ENCODE measurements at places on chromosomes 11 and 22. TPM values are rescaled to one million over a fixed set of nuclear protein-coding genes. Genes with fewer than 3 reads are reported as not detected.

- no peak overlapping the region for H3K4me3 ChIP-seq
- no peaks in the 10 kb centered on the region for H3K36me3 ChIP-seq
- H3K27ac ChIP-seq = no peak overlapping the region
- no peak for DNase-seq
- no peaks in the 10 kb centered on the region for H3K27me3 ChIP-seq
- peaks cover 38% of the 10 kb centered on the region for H3K4me1 ChIP-seq
Measured at GRCh38 chr11:64343767-64344559, 4.0 kb downstream of the CCDC88B start.

- no peaks in the 10 kb centered on the region for H3K27me3 ChIP-seq
- DNase-seq = no peak
- H3K27ac ChIP-seq = no peak overlapping the region
- H3K4me3 ChIP-seq = no peak overlapping the region
Measured at GRCh38 chr22:31846161-31847115, 92.6 kb downstream of the DEPDC5 start.

DNA sequence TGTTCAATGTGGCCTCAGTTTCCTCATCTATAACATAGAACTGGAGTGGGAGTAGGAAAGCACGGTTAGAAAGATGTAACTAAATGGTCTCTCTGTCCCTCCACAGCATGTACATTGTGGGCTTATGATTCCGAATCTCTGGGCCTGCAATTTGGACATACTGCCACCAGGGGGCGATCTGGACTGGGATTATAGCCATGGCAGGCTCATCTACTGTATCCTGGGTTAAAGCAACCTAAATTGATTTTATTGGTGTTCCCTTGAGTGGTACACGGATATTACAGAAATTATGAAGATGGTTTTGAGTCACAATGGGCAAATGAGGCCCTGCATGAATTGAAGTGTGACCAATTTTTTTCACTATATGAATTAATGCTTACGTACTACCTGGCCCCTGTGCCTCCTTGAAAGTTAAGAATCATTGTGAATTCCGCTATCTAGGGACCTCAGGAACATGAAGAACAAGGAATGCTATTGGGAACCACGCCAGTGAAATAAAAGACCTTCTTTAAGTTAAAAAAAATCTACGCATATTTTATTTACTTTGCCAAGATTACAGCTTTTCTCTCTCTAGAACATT, 32.9 kb downstream of the TST start:
- no peaks in the 10 kb centered on the region for H3K4me1 ChIP-seq
- no peaks in the 10 kb centered on the region for H3K27me3 ChIP-seq
- no peaks in the 10 kb centered on the region for H3K36me3 ChIP-seq
- no peak overlapping the region for H3K4me3 ChIP-seq
- no peak overlapping the region for H3K27ac ChIP-seq

DNA sequence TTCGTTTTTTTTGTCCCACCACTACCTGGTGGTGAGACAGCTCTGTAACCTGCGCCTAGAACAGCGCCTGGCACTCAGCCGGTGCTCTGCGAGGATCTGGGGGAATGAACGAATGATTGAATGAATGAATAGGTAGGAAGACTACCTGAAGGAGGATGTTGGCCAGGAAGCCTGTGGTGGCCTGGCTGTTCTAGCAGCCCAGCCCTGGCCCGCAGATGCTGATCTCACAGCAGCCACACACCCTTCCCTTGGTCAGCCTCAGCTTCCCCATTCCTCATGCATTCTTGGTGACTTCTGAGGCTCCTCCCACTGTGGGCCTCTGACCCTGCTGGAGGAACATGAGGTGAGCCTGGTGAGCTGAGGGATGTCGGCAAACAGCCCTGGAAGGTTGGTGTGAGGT, 3.7 kb downstream of the TRPM5 start:
- no peaks in the 10 kb centered on the region for H3K36me3 ChIP-seq
- H3K4me1 ChIP-seq = peaks cover 18% of the 10 kb centered on the region
- H3K27me3 ChIP-seq = no peaks in the 10 kb centered on the region

GRCh38 chr11:18987454-18988231, 48.4 kb upstream of the MRGPRX1 start:
- DNase-seq = no peak
- H3K27me3 ChIP-seq = no peaks in the 10 kb centered on the region
- no peak overlapping the region for H3K4me3 ChIP-seq
- H3K36me3 ChIP-seq = no peaks in the 10 kb centered on the region
- H3K4me1 ChIP-seq = peaks cover 4% of the 10 kb centered on the region
- peak overlapping the region; percentile 37 for H3K27ac ChIP-seq

GRCh38 chr11:64173616-64174355, 7.9 kb upstream of the MACROD1 start:
- H3K27me3 ChIP-seq = no peaks in the 10 kb centered on the region
- no peak overlapping the region for H3K4me3 ChIP-seq
- no peak for DNase-seq
- H3K4me1 ChIP-seq = no peaks in the 10 kb centered on the region
- H3K36me3 ChIP-seq = no peaks in the 10 kb centered on the region

GRCh38 chr11:3123305-3123704, 41.8 kb downstream of the OSBPL5 start:
- DNase-seq = no peak
- H3K27me3 ChIP-seq = no peaks in the 10 kb centered on the region
- H3K4me1 ChIP-seq = peaks cover 26% of the 10 kb centered on the region

DNA sequence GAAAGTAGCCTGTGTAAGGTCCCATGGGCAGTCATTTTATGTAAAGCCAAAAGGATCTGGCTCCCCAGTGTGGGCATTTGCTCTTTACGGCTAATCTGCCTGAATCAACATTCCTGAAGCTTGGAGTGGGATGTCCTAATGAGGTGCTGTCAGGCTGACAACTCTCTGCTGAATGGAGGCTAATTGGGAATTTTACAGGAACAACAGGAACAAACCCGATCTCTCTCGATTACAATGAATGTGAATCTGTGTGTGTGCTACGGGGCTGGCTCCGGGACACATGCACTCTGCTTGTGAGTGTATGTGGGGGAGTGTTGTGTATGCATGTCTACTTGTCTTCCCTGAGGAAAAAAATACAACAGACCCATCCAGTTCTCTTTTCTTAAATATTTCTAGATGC, 415.2 kb downstream of the TENM4 start:
- H3K27ac ChIP-seq = no peak overlapping the region
- H3K4me3 ChIP-seq = no peak overlapping the region
- no peak for DNase-seq
- H3K36me3 ChIP-seq = no peaks in the 10 kb centered on the region

DNA sequence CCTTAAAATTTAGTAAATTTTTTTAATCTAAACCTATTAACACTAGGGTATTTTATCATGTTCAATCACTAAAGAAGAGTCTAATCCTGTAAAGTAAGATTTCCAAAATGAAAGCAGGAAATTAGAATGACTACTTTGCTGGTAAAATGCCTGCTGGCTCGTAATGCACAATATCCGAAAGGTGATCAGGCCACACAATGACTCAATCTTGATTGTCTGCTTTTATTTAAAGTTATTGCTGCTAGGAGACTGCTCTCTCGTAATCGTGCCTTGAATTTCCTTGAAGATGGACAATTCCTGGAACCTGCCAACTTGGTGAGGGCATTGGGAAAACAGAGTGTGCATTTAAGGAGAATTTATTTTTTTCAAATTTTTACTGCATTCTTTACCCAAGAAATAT, 1786.5 kb upstream of the RAG2 start:
- no peak overlapping the region for H3K27ac ChIP-seq
- H3K4me1 ChIP-seq = no peaks in the 10 kb centered on the region
- no peak for DNase-seq
- H3K27me3 ChIP-seq = no peaks in the 10 kb centered on the region
- H3K36me3 ChIP-seq = no peaks in the 10 kb centered on the region
- H3K4me3 ChIP-seq = no peak overlapping the region

- no peak overlapping the region for H3K4me3 ChIP-seq
- H3K4me1 ChIP-seq = peaks cover 9% of the 10 kb centered on the region
- no peaks in the 10 kb centered on the region for H3K36me3 ChIP-seq
- no peaks in the 10 kb centered on the region for H3K27me3 ChIP-seq
- H3K27ac ChIP-seq = no peak overlapping the region
Measured at GRCh38 chr22:22697377-22698117, 53.1 kb downstream of the GGTLC2 start.

DNA sequence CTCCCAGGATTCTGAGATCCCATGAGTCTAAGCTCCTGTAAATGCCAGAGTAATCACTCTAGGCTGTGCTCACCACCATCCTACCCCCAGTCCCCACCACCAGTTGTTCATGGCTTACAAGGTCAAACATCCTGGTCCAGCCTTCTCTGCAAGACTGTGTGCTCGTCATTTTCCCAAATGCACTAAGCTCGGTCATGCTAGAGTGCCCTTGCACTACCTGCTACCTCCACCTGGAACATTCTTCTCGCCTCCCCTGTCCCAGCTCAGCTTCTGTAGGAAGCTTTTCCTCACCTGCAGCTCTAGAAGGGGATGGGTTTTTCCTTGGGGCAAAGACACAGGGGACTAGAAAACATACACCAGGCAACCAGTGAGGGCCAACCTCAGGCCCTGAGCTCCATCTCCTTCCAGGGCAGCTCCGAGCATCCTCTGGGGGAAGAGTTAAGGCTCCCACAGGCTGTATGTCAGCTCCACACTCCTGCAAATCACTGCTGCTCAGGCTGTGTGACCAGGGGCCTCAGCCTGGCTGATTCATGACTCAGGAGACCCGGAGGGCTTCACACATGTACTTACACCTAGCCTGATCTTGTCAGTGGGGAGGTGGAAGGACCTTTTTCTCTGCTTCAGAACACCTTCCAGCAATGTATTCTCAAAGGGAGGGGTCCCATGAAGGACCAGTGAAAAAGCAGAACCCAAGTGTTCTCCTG, 37.2 kb upstream of the CSNK2A3 start:
- peaks cover 7% of the 10 kb centered on the region for H3K4me1 ChIP-seq
- no peak overlapping the region for H3K4me3 ChIP-seq
- no peak overlapping the region for H3K27ac ChIP-seq
- no peak for DNase-seq
- no peaks in the 10 kb centered on the region for H3K27me3 ChIP-seq

DNA sequence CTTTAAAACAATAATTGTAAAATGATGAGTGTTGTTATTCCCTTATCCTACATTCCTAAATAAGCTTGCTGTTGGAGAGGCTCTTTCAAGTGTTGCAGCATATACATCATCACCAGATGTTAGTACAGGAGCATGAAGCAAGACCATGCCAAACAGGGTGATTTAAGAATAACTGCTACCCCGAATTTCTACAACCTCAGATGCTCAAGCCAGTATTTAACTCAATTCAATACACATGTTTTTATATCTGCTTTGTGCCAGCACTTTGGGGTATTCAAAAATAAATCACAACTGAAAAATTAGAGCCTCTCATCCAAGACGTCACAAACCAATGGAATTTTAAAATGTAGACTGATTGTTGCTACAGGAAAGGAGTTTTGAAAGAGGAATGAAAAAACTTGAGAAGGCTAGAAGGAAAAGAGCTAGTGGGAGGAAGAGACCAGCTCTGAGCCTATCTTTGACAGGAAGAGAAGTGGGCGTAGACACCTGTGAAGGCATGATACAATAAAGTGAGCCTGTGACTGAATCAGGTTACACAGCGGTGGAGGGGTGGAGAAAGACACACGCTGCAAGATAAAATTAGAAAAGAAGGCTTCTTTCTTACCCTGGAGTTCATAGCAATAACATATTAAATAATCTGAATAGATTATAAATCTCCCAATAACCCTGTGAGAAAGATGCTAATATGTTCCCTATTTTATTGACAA, 95.8 kb downstream of the DLG2 start:
- H3K36me3 ChIP-seq = no peaks in the 10 kb centered on the region
- no peak overlapping the region for H3K4me3 ChIP-seq
- no peaks in the 10 kb centered on the region for H3K4me1 ChIP-seq
- no peak overlapping the region for H3K27ac ChIP-seq
- no peak for DNase-seq

DNA sequence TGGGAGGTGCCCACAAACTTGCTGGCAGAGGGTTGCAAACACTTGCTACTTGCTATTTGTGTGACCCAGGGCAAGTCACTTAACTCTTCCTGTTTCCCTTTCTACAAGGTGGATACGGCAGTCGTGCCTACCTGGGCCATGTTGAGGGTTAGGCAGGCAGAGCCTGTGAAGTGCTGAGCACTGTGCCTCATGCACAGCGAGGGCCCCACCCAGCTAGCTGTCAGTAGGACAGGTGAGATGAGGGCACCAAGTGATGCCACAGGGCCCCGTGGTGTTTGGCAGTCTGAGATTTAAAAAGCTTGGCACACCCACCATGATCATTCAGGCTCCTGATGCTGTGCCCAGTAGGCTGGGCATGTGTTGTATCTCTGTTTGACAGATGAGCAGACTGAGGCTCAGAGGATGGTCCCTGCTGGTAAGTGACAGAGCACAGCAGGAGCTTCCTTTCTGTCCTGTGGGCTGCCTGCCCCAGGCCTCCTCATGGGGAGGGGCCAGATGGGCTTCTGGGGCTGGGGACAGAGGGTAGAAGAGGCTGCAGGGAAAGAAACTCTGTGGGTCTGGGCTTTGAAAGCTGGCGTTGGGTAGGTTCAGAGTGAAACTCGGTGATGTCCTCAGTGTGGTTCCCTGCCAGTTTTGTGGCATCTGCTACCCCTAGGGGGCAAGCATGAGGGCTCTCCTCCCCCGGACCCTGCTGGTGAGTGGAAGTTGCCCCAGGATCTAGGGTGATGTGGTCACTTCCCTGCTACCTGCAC, 59.3 kb downstream of the TSPAN18 start:
- no peaks in the 10 kb centered on the region for H3K36me3 ChIP-seq
- H3K4me1 ChIP-seq = peaks cover 22% of the 10 kb centered on the region
- no peaks in the 10 kb centered on the region for H3K27me3 ChIP-seq
- H3K4me3 ChIP-seq = no peak overlapping the region
- no peak for DNase-seq
- peak overlapping the region; percentile 55 for H3K27ac ChIP-seq

DNA sequence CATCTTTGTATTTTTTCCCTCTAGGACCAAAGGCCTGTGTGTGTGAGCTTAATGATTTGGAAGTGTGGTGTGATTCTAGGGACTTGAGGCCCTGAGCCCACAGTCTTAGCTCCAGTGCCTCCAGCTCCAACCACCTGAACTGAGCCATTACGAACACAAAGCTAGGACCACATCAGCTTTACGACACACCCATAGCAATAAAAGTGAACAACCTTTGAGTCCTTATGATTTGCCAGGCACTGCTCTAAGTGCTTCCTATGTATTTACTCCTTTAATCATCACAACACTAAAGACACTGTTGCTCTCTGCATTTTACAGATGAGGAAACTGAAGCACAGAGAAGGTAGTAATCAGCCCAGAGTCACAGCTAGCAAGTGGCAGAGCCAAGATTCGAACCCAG, 126.4 kb downstream of the EHF start:
- no peak overlapping the region for H3K4me3 ChIP-seq
- no peaks in the 10 kb centered on the region for H3K36me3 ChIP-seq
- H3K27me3 ChIP-seq = no peaks in the 10 kb centered on the region
- peak overlapping the region; percentile 14 for H3K27ac ChIP-seq
- H3K4me1 ChIP-seq = peaks cover 12% of the 10 kb centered on the region

- DNase-seq = no peak
- peaks cover 20% of the 10 kb centered on the region for H3K4me1 ChIP-seq
- H3K27me3 ChIP-seq = no peaks in the 10 kb centered on the region
- no peaks in the 10 kb centered on the region for H3K36me3 ChIP-seq
Measured at GRCh38 chr22:27314276-27314807, 487.2 kb downstream of the MN1 start.

SULT4A1 gene
- not detected for total RNA-seq

PDE2A gene
- total RNA-seq = 5.6 TPM

FCHSD2 gene
- total RNA-seq = 7.2 TPM

POLR3H gene
- 14.0 TPM for total RNA-seq

FAM227A gene
- total RNA-seq = 1.0 TPM

RHOD gene
- 130 TPM for total RNA-seq
